HTR-8/SVneo (cell line): ENCODE measurements at places on chromosomes 1 and 21.

DNA sequence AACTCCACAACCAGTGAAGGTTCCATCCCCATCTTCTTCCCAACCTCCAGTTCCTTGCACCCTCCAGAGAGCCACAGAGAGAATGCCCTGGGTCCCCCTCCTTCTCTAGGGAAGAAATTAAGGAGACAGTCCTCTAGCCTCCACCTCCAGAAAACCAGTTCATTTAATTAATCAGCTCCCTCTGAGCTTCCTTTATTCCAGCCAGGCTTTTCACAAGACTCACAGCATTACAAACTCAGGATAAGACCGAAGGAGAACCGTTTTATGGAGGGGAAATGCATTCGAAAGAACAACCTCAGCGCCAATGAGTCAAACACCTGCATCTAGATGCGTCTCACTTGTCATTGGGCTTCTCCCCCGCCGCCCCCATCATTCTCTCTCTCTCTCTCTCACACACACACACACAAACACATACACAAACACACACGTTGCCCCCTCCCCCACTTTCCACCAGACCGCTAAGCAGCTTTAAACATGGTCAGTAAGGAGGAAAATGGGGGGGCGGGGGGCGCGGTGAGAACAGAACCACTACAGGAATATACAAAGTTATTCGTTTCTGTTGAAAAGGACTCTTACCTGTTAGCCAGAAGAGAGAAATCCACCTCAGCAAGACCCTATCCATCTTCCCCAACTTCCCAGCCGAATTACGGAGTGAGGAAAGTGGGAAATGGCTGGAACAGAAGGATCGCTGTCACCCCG, 544 bp downstream of the ILDR2 start:
- no peak for DNase-seq

GRCh38 chr21:45866551-45866950, 115.0 kb upstream of the COL6A1 start:
- no peak for DNase-seq

GRCh38 chr1:216387782-216388181, 35.5 kb downstream of the USH2A start:
- DNase-seq: no peak

- peak; percentile 54 for DNase-seq
Observed at GRCh38 chr1:47738560-47739182, 258.5 kb downstream of the TRABD2B start.

DNA sequence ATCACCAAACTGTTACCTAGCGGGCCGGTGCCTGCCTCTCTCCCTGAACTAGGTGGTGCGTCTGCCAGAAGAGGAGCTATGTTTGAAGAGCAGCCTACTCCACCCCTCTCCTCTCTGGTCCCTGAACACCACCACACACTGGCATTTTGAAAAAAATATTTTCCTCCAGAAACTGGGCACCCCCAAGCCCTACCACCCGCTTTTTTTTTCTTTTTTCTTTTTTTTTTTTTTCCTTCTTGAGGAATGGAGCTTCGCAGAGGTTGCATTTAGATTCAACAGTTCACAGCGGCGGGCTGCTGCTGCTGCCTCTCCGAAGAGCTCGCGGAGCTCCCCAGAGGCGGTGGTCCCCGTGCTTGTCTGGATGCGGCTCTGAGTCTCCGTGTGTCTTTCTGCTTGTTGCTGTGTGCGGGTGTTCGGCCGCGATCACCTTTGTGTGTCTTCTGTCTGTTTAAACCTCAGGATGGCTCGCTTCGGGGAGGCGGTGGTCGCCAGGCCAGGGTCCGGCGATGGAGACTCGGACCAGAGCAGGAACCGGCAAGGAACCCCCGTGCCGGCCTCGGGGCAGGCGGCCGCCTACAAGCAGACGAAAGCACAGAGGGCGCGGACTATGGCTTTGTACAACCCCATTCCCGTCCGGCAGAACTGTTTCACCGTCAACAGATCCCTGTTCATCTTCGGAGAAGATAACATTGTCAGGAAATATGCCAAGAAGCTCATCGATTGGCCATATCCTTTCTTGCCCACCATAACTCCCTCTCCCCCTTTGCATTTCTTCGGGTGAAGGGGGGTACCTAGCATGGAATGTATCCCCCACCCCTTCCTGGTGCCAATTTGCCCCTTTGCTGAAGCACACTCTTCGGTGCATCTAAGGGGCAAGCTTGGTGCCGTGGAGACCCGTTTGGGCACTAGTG, at the start of gene CACNA1E:
TSS of gene CACNA1E (plus strand) at position 233 of the 911 bp plus-strand sequence. CDS start at position 461, 228 bp downstream.
- no peak for DNase-seq

DNA sequence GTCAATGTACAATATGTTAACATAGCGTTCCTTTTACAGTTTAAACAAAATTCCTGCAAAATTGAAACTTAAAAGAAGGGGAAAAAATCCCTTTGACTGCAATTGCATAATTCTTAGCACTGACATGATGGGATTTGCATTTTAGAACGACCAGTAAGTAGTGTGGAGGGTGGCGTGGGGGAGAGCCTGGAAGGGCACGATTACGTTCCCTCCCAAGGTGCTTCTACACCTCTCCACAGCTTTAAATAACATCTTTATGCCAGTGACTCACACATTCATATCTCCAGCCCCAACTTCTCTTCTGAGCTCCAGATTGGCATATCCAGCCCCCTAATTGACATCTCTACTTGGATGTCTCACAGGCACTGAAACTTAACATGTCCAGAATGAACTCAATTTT, 64.3 kb downstream of the OLFML3 start:
- DNase-seq: no peak

GRCh38 chr21:14116080-14116481, 94.7 kb downstream of the LIPI start:
- DNase-seq: no peak

DNA sequence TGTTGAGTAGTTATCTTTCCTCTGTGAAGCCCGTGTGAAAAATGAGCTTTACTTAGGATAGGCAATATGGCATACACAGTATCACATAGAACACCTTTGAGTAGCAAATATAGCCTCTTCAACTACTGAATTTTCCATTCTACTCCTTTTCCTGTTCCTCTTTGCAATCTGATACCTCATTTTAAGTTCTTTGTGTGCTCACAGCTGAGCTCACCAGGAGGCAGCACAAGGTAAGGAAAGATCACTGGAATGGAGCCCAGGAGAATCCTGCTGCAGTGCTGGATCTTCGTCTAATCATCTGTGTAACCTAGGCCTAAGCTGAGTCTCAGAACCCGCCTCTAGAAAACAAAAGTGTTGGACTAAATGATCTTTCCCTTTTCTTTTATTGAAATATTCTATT, 171.0 kb downstream of the LRRC40 start:
- peak; percentile 36 for DNase-seq

DNA sequence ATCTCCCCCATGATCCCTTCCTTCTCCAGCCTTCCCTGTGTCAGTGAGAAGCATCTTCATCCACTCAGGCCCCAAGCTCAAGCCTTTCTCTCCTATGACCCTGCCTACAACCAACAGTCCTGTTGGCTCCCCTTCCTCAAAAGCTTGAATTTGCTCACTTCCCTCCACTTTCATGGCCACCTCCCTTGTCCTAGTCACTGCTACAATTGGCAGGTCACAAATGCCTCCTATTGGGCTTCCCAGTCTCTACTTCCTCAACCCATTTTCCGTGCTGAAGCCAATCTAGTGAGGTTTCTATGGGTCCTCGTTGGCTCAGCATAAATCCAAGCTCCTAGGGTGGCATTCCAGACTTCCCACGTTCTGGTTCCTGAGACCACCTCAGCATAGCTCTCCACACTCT, 40.2 kb upstream of the SLC6A9 start:
- DNase-seq: no peak

DNA sequence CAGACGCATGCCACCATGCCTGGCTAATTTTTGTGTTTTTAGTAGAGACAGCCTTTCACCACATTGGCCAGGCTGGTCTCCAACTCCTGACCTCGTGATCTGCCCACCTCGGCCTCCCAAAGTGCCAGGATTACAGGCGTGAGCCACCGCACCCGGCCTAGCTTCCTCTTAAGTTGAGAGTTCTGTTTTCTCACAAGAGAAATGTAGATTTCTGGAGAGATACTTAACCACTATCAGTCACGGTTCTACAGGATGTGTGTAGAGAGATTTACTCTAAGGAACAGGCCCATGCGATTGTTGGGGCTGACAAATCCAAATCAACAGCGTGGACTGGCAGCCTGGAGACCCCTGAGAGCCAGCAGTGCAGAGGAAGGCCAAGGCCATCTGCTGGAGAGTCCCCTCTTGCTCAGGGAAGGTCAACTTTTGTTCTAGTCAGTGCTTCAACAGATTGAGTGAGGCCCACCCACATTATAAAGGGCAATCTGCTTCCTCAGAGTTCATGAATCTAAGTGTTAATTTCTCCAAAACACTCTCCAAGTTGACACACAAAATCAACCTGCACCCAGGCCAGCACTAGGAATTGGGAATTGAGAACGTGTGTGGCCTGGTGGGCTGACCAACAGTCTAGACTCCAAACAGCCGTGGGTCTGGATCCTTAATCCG, 38.7 kb downstream of the CHAF1B start:
- no peak for DNase-seq

DNA sequence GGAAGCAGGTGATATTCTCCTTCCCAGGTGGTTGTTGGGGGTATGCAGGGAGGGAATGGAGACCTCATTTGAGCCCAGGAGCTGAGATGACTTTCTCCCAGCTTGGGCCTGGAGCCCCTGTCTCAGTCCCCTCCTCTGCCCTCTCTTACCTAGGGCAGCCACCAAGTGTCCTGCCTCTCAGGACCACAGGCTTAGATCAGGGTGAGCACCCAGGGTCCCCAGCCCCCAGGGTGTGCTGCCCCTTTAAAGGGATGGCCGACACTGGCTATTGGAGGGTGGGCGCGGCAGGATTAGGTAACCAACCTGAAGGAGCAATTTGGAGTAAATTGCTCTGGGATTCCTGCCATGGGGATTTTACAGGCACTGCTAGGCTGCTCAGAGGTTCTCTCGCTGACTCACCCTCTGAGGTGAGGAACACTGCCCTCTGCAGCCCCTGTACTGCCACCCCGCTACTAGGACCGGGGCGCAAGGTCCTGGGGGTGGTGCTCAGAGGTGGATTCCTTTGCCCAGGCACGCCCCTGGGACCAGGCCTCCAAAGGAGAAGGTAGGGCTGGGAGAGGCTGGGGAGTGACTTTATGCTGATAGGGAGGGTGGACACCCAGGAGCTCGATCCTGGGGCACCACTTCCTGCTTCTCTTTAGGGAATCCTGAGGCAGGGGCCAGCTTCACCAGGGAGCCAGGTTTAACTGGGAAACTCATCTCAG, 1.5 kb downstream of the RPS6KA1 start:
- DNase-seq: peak; percentile 92

- DNase-seq: no peak
Observed at GRCh38 chr1:23187637-23188036, 19.0 kb upstream of the LUZP1 start.

DNA sequence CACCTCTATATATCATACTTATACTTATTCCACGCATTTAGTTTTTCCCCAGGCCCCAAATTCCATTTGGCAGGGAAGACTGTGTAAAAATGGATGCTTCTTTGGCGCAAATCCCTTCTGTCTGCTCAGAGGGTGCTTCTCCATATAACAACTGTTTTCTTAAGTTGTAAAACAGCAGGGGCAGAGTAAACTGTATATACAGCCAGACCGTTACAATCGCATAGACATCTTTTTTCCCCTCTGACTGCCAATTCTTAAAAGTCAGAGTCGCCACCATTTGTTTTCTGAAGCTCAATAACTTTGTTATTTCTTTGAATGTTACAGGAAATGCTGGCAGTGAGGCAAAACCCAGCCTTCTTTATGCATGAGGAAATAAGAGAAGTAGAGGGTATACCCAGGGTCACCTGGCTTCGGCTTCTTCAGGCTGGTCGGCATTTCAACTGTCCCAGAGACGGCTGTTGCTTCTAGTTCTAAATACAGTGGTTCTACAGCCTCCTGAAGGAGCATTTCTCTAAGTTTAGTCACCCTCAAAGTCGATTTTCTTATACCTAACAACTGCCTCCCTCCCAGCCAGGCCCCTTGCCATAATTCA, 188.4 kb downstream of the CLIC6 start:
- no peak for DNase-seq

GRCh38 chr1:71651214-71651613, 570.4 kb upstream of the ZRANB2 start:
- no peak for DNase-seq

DNA sequence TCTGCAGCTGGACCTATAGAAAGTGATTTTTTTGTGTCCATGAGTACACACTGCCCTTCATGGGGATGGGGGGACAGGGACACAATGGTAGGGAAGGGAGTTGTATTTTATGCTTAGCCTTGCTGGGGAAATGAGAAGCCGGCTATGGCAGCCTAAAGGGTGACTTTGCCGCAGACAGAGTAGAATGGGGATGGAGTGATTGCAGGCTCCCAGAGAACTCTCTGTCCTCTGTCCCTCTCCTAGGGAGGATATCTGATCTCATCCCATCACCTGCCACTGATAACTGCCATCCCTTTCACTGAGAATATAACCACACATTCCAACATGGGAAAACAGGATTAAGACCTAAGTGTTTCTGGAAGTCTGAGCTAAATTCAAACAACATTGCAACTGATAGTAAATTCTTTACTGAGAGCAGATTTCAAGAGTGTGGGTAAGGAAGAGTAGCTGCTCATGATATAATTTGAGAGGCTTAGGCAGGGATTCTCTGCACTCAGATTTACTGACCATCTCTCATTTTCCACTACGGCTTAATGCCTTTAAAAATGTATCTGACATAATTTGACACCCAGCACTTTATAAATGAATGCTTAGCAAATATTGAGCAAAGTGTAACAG, 13.9 kb downstream of the SH2D1B start:
- no peak for DNase-seq

DNA sequence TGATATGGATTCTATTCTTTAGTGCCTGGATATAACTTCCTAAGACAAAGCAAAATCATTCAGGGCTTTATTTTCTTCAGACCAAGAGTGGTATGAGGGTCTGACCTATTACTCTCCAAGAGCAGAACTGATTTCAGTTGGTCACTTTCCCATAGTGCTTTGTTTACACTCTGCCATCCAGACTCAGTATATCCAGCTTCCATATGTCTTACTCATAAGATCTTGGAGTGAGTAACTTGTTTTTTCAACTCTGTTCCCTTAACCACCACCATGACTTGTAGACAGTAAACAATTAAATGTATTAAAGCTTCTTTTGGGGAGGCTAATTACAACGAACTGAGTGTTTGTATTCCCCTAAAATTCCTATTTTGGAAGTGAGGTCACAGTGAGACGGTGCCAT, 83.4 kb downstream of the USP24 start:
- no peak for DNase-seq

DNA sequence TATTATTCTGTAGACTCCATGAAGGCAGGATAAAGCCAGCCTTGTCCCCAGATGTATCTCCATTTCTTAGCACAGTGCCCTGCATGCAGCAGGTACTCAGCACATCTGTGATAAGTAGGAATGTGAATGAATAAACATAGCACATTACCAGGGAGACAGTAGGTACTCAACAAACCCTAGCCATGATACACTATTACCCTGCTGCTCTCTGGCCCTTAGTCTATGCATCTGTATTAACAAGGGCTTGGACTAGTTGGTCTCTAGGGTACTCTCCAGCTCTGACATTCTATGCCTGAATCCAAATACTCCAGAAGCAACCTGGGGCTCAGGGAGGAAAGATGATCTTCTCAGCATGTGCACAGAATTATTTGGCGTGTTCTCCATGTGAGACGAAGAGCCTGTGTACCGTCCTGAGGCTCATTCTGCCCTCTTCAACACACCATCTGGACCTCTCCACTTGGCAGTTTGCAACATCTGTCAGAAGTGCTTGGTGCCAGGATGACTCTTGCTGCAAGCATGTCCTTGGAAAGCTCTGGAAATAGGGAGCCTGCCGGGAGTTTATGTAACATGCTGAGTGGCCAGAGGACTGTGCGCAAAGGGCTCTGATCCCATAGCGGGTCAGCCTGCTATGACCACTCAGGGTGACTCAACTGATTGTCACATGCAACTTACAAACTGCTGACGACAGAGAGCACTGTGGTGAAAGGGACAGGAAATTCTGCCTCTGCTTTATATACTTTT, 228.2 kb upstream of the USP24 start:
- DNase-seq: peak; percentile 9

- DNase-seq: no peak
Observed at GRCh38 chr1:117794073-117794472, 135.3 kb downstream of the GDAP2 start.
